ENCODE measurements at places on chromosomes 3 and 15. TPM values are rescaled to one million over a fixed set of nuclear protein-coding genes. Genes with fewer than 3 reads are reported as not detected.

LYZL4 gene
- total RNA-seq: not detected

HEXA gene
- total RNA-seq: 64.3 TPM

DNAH12 gene
- not detected for total RNA-seq

TNFAIP8L3 gene
- total RNA-seq: 8.5 TPM

FHIT gene
- 24.5 TPM for total RNA-seq

PXYLP1 gene
- total RNA-seq: 13.7 TPM

TTLL13 gene
- not detected for total RNA-seq

LEKR1 gene
- 0.78 TPM for total RNA-seq

ARPIN gene
- 12.0 TPM for total RNA-seq
